Large intestine (tissue), 12 donors: ENCODE measurements at places on chromosomes 1 and 21. TPM values are rescaled to one million over a fixed set of nuclear protein-coding genes. Genes with fewer than 3 reads are reported as not detected.

DNA sequence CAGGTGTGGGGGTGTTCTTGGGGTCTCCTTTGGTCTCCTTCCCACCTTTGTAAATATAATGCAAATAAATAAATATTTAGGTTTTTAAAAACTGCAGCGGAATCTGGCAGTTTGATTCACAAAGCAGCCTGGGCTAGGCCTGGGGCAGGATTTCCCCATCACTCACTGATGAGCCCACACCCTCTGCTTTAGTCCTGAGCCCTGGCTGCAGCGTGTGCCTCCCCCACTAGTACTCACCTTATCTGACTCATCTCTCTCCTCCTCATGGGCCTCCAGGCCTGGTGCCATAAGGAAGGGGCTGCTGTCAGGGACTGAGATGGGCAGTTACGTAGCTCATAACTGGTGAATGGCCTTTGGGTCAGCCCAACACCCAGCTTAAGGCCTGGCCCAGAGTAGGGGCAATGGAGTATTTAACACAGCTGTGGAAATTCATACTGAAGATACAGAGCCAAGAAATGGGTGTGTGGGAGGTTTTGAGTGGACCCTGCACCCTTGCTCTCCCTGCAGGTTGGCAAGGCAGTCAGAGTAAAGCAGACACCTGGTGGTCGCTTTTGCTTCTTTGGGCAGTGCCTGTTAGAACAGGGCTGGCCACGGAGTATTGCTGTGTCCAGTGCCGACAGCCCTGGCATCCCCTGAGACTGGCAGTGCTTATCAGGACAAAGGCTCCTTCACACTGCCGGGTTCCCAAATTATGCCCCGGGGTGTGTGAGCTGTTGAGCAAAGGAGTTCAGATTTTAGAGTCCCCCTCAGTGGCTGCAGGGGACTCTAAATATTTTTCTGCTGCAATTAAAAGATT, 39.7 kb downstream of the AZIN2 start:
- DNase-seq: no peak

The OR2AK2 gene
- not detected for polyA plus RNA-seq

The MX1 gene
- 16.8 TPM for polyA plus RNA-seq

The SLC37A1 gene
- 35.9 TPM for polyA plus RNA-seq

The IGFN1 gene
- 0.42 TPM for polyA plus RNA-seq

The OR6N1 gene
- not detected for polyA plus RNA-seq

DNA sequence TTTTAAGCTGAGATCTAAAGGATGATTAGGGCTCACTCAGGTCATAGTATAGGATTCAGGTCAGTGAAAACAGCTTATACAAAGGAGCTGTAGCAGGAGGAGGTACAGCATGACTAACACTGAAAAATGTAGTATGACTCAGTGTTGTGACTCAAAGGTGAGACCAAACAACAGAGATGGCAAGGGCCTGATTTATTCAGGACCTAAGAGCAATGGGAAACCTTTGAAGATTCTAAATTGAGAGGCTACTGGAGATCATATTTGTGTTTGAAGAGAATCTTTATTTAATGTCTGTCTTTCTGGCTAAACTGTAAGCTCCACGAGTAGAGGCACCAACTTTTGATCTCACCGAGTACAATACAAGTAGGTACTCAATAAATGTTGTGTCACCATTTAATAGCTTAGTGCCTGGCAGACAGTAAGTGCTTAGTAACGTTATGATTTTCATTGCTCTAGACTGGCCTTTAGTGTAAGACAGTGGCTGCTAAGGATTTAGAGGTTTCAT, 43.5 kb downstream of the PRKAA2 start:
- DNase-seq: peak; percentile 2

DNA sequence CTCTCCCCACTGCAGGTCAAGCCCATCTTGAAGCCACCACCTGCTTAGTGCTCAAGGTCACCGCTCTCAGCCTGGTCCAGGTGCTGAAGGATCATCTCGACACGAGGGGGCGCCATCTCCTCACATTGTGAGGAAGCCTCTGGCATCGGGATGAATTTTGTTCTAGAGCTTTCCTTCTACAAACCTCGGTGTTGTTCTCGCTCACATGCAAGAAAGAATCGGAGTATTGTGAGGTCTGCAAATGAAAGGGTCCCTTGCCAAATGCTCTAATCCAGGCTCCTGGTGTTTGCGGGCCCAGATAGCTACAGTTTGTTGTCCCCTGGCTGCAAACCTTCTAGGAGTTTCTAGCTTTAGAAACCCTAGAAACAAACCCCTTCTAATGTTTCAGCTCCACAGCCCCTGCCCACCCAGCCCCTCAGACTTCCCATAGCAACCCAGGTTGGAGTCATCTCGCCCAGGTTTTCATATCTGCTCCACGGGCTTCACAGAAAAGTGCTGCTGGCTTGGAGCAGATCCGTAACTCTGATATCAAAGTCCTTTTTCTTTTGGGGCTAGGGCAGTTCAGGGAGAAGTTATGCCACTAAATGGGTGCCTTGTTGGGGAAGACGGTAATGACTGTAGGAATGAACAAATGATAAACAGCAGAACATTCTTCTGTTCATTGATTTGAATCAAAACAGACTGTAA, 8.6 kb upstream of the ATP5PO start:
- peak; percentile 73 for DNase-seq

DNA sequence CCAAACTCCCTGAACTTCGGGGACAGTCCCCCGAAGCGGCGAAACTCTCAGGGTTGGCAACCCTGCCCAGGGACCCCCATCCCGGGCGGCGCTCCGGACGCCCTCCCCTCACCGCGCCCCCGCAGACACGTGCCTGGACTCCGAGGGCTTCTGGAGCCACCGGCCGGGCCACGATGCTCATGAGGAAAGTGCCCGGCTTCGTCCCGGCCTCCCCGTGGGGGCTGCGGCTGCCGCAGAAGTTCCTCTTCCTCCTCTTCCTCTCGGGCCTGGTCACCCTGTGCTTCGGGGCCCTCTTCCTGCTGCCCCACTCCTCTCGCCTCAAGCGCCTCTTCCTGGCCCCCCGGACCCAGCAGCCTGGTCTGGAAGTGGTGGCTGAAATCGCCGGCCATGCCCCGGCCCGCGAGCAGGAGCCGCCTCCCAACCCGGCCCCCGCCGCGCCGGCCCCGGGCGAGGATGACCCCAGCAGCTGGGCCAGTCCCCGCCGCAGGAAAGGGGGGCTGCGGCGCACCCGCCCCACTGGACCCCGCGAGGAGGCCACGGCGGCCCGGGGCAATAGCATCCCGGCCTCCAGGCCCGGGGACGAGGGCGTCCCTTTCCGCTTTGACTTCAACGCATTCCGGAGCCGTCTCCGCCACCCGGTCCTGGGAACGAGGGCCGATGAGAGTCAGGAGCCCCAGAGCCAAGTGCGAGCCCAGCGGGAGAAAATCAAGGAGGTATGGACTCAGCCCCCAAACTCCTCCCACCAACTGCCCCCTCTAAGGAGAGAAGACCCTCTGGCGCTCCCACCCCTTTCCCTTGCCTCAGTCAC, 1.2 kb downstream of the MAN1C1 start:
- peak; percentile 19 for DNase-seq

The CACNA1E gene
- 1.7 TPM for polyA plus RNA-seq

The LRRC38 gene
- 0.22 TPM for polyA plus RNA-seq

The CR2 gene
- polyA plus RNA-seq: 0.27 TPM

The RAB3B gene
- polyA plus RNA-seq: 4.1 TPM

GRCh38 chr1:77065693-77066342, 153.4 kb downstream of the PIGK start:
- DNase-seq: no peak

The DPT gene
- polyA plus RNA-seq: 11.4 TPM

DNA sequence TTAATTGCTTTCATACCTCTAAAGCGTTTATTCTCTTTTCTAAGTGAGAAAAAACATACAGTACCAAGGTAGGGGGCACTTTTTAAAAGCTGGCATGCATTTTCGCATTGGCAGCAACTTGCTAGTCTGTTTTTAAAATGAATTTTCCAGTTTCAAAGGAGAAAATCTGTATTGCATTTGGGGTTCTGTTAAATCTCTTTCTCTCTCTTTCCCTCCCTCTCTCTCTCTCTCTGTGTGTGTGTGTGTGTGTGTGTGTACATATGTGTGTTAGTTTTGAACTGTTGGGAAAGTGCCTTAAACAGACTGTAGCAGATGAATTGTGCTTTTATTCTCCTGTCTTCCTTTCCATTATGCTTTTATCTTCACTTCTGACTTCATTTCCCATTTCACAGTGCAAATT, 7.3 kb downstream of the NIBAN1 start:
- no peak for DNase-seq

- DNase-seq: no peak
Measured at GRCh38 chr1:43272576-43273571, 3.1 kb downstream of the TMEM125 start.

- peak; percentile 12 for DNase-seq
Measured at GRCh38 chr1:233791721-233792120, 112.8 kb upstream of the SLC35F3 start.

DNA sequence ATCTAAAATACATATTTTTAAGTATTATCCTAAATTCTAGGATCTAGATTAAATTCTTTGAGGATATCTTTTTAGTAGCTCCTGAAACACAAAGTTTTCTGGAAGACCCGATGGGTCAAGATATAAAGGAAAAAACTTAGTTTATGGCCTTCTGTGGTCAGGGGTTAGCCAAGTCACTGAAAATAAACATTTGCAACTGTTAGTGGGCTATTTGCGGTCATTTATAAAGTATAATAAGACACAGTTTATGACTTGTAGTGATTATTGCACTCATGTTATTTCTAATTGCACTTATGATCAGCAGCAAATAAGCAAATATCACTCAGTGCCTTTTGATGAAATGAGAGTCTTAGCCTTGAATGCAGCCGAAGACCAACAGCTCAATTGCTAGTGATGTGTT, 183.3 kb downstream of the NFIA start:
- DNase-seq: no peak

DNA sequence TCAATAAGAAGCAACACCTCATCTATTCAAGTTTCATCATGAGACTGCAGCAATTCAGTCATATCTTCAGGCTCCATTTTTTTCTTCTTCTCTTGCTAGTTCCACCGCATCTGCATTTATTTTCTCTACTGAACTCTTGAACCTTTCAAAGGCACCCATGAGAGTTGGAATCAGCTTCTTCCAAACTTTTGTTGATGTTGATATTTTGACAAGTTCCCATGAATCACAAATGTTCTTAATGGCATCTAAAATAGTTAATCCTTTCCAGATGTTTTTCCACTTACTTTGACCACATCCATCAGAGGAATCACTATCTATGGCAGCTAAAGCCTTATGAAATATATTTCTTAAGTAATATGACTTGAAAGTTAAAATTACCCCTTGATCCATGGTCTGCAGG, 434.3 kb downstream of the GPATCH2 start:
- no peak for DNase-seq

GRCh38 chr1:23416964-23417363, 7.6 kb downstream of the TCEA3 start:
- no peak for DNase-seq

- DNase-seq: no peak
Measured at GRCh38 chr1:18581420-18581880, 49.2 kb upstream of the PAX7 start.

DNA sequence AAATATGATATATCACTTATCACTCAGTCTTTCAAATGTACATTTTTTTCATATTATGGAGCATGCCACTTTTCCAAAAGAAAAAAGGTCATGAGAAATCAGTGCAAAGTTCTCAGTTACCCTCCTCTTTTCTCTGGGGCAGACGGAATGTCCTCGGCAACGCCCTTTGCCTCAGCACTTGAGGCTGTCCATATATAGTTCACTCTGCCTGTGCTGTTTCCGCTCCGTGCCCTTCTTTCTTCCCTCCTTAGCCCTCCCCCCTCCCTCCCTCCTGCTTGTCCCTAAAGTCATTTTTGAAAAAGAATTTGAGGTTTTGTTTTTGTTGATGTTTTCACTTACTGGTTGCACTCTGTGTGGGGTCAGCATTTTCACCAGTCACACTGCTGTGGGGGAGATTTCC, 5.4 kb downstream of the BARHL2 start:
- no peak for DNase-seq

DNA sequence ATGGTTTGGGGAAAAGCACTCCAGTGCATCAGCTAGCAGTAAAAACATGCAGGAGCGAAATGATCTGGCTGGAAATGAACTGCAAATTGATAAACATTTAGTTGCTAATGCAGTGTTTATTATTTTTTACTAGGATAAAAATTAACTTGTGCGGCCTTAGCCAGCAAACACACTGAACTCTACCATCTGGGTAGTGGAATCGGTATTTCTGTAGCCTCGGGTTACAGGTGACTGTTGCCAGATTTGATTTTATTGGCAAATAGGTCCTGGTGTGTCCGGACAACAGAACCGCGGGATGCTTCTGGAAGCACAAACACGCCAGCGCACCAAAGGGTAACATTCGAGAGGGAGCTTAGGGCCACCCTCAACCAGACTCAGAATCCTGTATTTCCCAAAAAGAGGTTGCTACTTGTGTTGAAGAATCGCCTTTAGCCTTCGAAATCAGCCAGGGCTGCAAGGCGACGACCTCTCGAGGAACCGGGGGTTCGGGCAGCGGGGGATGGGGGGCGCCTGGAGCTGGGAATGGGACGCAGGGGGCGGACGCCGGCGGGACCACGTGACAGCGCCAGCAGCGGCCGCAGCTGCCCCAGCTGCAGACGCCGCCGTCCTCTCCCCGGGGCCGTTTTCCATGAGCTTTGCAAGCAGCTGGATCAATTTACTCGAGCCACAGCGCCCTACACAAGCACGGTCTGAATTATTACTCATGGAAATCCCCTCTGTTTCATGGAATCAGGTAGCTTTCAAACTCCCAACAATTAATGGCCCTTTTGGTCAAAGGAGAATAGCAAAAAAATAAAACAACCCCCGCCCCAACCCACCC, 158.8 kb downstream of the TOMM20 start:
- DNase-seq: peak; percentile 59

The CYP4A22 gene
- 0.03 TPM for polyA plus RNA-seq

GRCh38 chr1:225435487-225435886, 7.6 kb upstream of the LBR start:
- DNase-seq: no peak

DNA sequence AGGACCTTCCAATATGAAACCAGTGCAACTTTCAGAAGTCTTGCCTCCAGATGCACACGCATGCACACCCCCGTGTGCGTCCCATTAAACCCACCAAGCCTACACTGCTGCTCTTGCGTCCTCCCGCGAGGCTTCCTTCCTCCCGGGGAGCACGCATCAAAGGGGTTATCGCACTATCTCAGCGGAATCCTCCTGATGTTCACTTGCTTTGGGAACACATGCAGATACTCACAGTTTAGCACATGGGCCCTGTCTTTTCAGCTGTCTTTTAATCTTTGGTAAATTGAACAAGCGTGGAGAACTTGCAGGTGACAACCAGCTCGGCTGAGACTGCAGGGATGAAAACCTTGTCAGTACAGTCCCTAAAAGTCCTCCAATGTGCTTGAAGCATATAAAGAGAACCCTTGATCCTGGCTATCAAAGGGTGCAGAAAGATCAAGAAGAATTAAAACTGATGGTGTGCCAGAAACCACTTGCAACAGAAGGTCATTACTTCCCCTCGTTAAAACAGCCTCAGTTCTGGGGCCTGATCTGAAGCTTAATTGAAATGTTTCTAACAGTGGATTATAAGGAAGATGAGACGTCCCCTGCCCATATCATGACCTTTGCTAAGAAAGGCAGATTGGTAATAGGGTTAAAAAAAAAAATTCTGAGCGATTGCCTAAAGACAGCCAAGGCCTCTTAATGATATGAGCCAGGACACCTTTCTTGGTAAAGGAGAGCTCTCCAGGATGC, 149.4 kb upstream of the LMO4 start:
- DNase-seq: no peak

GRCh38 chr21:31072533-31072932, 34.3 kb upstream of the KRTAP19-8 start:
- DNase-seq: no peak

- no peak for DNase-seq
Measured at GRCh38 chr1:115145226-115145625, 55.9 kb upstream of the TSPAN2 start.

- DNase-seq: peak; percentile 52
Measured at GRCh38 chr1:110106013-110106941, 6.0 kb upstream of the UBL4B start.
